ENCODE measurements at places on chromosomes 1 and 21.
A peak's percentile ranks its signal among the peaks of the same experiment; 100 is the strongest.

DNA sequence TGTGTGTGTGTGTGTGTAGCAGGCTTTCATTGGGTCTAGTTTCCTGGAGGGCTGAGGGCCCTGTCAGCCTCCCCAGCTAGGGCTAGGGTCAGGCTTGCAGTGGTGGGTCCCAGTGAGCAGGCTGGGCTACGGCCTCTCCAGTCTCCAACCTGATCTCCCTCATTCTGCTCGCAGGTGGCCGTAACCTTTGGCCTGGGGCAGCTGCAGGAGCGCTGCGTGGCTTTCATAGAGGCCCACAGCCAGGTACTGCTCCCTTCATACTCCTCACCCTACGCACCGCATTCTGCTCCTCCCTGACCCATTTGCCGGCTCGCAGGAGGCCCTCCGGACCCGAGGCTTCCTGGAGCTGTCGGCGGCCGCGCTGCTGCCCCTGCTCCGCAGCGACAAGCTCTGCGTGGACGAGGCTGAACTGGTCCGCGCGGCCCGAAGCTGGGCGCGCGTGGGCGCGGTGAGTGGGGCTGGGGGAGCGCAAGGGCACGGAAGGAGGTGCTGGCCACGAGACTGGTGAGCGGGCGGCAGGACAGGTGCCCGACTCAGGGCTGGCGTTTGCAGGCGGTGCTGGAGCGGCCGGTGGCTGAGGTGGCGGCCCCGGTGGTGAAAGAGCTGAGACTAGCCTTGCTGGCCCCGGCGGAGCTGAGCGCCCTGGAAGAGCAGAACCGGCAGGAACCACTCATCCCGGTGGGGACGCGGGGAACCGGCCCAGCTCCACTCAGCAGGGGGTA, 4.7 kb downstream of the BTBD19 start:
- DNase-seq, result no peak

DNA sequence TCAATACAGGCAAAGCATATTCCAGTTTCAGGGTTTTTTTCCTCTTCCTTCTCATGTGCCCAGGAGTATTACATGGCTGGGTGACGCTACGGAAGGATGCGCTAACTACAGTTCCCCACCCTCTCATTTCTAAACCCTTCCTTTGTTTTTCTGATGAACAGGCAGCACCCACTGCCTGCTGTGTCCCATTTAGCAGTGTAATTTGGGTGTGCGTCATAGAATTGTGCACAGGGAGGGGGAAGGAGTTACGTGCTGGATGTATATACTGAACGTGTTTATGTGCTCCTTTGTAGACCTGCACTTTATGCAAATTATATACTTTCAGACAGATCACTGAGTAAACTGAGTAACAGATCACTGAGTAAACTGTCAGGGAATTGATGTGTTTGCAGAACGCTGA, 44.5 kb downstream of the ELAPOR1 start:
- no peak for DNase-seq

GRCh38 chr1:151970626-151971025, 23.0 kb downstream of the S100A10 start:
- no peak for DNase-seq

DNA sequence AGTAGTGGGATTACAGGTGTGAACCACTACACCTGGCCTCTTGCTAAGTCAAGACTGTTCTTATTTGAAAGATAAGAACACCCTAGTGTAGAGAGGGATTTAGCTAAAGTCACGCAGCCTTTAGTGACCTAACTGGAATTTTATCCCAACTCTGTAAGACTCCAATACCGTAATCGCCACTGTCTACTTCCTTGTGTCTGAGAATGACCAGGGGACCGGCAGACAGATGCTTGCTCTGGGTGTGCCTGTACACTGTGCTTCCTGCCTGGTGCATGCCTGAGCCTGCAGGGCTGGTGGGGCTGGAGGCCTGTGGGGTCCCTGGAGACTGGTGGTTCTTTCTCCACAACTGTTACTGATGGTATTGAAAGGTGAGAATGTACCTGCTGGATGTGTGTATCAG, 15.3 kb downstream of the MFSD2A start:
- DNase-seq, result no peak

DNA sequence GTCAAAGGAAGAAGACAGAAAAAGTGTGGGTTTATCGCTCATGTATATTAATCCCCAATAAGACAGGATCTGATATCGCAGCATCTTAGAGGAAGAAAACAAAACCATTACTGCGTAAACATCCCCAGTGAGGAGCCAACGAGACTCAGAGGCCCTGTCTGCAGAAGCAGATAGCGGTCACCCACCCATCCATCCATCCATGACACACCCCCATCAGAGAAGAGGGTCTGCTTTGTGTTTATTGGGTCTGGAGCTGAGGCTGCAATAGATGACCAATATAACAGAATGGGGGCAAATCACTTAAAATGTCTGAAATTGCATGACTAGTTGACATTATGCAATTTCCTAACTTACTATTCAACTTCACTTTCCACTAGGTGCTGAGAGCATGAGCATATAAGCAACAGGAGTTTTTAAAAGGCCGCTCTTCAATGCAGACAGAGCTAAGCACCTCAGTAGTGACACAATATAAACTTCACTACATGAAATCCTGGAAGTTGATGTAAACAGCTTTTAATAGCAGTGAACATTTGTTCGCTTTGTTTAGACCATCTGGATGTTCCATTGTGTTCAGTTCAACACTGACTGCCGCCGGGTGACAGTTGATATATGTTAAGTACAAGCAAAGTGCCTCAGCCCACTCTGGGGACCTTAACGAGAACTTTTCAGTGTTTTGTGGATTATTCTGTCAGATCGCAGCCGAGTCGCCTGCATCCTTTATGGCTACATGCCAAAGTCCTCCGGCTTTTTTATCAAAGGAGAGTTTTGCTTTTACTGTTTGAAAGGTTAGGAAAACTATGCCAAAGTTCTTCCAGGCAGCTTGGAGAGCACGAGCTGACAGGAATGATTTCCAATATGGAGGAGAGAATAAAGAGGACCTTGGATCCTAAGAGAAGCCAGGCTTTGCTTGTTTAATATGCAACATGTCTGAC, 167.5 kb downstream of the ZNF281 start:
- no peak for DNase-seq

GRCh38 chr1:226250511-226250910, 27.0 kb downstream of the MIXL1 start:
- DNase-seq, result no peak

DNA sequence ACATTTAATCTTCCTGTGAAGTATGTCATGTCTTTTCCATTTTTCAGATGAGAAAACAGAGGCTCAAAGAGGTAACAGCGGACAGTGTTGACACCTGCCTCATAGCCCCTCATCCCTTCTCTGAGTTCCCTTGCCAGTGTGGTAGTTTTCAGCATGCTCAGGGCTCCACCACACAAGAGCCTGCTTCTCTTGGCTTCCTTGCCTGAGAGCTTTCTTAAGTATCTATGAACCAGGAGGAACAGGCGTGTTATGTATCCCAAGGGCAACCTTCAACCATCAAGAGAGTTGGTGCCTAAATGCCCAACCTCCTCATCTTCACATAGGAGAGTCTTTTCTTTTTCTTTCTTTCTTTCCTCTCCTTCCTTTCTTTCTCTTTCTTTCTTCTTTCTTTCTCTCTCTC, 5.9 kb upstream of the PAFAH2 start:
- no peak for DNase-seq

DNA sequence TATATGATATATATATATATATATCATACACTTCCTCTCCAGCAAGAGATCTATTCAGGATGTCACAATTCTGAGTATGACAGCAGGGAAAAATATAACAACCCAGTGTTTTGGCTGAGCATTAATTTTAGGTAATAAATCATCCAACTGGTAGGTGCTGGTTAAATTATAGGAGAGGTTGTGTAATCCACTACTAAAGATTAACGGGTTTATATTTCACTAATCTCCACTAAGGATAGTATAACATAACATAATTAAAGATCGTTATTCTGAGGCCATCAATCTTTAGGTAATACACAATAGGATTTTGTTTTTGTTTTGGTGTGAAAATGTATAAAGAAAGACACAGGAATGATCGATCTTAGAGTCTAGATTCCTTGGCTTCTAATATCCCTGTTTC, 102.2 kb downstream of the COQ8A start:
- no peak for DNase-seq

GRCh38 chr1:90502696-90503095, 214.4 kb downstream of the BARHL2 start:
- DNase-seq, result no peak

GRCh38 chr21:45388011-45388521, 16.9 kb upstream of the COL18A1 start:
- no peak for DNase-seq

DNA sequence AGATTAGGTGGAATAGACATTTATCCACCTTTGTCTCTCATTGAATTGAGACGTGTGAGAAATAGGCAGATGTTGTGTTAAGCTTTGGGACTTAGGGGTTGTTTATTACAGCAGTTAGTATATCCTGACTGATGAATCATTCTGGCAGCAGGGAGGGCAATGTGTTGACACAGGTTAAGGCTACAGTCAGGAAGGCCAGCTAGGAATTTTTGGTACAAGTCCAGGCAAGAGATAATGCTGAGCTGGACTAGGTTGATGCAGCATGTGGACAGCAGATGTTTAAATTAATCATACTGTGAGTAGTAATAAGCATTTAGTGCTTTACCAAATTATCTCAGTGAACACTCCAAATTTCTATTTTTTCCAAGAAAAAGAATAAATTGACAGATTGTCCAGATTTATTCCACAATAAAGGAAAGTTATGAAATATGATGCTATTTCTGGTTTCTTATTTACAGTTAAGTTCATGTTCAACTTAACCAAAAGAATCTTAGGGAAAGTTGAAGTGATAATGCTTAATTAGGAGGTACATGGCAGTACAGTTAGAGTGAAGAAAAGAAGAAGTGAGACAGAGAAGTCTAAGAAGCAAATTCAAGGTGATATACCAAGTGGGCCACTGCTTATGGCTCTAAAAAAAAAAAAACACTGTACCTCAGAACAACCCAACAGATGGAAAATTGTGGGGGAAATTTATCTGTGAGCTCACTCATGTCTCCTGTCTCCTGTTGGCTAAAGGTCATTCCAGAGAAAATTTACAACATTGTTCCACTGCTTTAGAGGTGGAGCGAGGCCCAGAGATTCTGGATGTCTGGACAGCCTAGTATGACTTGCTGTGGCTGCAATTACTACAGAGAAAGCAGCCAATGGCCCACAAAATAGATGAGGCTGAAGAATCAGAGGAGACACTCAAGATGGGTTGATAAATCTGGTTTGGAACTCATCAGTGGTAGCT, 102.7 kb upstream of the C21orf91 start:
- no peak for DNase-seq

GRCh38 chr1:106620521-106620954, 435.9 kb upstream of the PRMT6 start:
- no peak for DNase-seq

DNA sequence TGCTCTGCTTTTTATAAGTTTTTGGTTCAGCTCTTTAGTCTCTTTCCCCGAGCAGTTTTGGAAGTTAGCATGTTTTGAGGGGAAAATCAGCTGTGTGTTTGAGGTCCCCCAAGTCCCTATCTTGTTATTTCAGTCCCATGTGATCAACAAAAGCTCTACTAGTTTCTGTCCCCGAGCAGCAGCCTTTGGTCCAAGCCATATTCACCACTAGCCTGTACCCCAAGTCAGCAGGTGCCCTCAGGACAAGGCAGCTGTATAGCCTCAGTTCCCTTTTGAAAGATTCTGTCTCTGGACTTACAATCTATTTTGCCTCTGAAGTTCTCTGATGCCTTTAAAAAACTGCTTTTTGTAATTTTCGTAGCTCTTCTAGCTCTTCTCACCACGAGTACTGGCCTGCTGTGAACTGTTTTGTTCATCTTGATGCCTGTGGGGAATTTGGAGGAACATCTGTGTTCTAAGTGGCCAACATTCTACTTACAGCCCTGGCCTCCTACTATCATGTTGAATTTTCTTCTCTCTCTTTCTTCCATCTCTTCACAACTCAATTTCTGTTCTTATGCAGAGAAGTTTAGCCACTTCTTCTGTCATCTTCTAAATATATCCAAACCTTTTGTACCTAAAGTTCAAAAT, 16.7 kb downstream of the UAP1 start:
- peak; percentile 40 for DNase-seq

DNA sequence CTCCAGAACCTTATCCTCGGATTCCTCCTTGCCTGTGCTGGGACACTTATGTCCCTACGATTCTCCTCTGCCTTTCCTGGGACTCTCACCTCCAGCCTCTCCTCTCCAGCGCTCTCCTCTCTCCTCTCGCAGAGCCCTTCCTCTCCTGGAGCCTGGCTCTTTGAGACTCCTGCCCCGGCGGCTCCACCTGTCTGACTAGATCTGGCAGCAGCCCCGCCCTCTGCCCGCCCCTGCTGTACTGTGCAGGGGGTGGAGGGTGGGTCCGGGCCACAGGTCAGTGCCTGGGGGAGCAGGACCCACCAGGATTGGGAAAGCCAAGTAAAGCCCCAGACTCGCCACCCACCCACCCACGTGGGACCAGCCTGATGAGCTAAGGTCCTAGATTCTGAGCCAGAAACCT, 1.6 kb downstream of the ELOVL1 start:
- DNase-seq, result no peak

DNA sequence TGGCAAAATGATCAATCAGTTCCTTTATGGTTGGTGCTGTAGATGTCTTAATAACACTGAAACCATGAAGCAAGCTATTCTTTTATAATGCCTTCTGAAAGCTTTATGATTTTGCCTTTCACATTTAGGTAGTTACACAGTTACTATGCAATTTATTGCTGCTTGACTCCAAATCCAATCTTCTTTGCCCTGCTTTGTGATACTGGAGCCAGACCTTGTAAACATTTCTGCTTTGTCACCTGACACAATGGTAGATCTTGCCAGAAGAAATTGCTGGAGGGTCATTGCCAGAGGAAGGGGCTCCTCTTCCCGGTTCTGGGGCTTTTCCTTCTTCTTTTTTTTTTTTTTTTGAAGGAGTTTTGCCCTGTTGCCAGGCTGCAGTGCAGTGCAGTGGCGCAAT, 40.5 kb upstream of the KLF17 start:
- no peak for DNase-seq

DNA sequence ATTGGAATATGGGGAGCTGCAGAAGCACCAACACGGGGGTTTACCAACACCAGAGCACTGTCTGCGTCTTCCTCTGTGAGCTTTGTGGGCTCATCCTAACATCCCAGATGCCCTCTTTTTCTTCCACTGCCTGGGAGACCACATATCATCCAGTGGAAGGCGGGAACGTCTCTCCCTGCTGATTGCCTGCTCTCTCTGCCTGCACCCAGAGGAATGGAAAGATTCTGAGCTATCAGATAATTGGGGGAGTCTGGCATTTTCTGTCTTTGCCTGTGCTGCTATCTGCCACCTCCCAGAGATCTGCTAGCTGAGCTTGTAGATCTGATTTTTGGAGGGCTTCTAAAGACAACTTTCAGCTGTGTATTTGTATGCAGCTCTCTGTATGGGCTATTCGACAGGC, 166.2 kb upstream of the PLXNA2 start:
- DNase-seq, result no peak

- no peak for DNase-seq
Measured at GRCh38 chr1:88768816-88769215, 84.7 kb downstream of the PKN2 start.

- no peak for DNase-seq
Measured at GRCh38 chr1:16145662-16146278, 10.1 kb downstream of the EPHA2 start.

GRCh38 chr1:31373056-31373896, at the start of gene FABP3:
FABP3 (minus strand) TSS chr1:31373076; CDS start chr1:31373014, 62 bp downstream.
- DNase-seq, result no peak

GRCh38 chr1:198798923-198799386, 160.1 kb downstream of the PTPRC start:
- no peak for DNase-seq

GRCh38 chr1:17700945-17701810, 54.0 kb upstream of the ACTL8 start:
- no peak for DNase-seq
